ENCODE measurements at places on chromosomes 2 and 18. TPM values are rescaled to one million over a fixed set of nuclear protein-coding genes. Genes with fewer than 3 reads are reported as not detected.

The EGR4 gene
- total RNA-seq = not detected

DNA sequence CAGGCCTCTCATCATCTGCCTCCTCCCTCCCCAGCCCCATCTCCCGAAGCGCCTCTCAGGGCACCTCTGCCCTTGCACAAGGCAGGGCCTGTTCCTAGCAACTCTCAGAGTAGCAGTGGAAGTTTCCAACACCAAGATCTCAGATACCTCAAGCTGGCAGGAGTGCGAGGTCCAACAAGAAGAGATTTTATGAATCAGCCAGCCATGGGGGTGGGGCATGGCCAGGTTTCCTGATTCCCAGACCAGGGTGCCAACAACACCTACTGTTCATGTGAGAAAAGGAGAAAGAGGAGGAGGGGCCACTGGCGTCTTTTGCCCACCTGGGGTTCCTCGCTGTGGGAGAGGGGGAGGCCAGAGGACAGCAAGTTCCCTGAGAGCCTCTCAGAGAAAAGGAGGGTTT lies 6.6 kb upstream of the STEAP3 start:
- DNase-seq = no peak

DNA sequence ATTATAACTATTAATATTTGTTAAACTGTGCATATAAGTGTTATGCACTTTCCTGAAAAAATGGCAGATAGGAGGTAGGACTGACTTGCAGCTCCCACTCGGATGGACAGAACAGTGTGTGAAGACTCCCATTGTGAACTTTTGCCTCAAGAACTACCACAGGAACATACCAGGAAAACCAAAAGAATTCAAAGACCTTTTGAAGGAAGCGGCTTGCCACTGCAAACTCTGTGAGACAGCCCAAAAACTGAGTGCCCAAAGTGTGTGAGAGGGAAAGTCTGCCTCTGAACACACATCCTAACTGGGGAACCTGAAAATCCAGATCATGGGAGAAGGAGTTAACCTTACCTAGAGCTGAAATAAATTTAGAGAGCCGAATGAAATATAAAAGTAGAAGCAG lies 171.0 kb downstream of the ZBTB7C start:
- no peak for DNase-seq

GRCh38 chr2:143802871-143803650 lies 673.8 kb downstream of the ARHGAP15 start:
- DNase-seq = no peak

The ERBB4 gene
- 17.9 TPM for total RNA-seq

All from left ventricle myocardium superior (tissue), 1 donor.